ENCODE measurements at places on chromosomes 11 and 22. TPM values are rescaled to one million over a fixed set of nuclear protein-coding genes. Genes with fewer than 3 reads are reported as not detected.

The SYT7 gene
- total RNA-seq, result 1.5 TPM

The APOBEC3C gene
- 31.0 TPM for total RNA-seq

The FLRT1 gene
- total RNA-seq, result 0.26 TPM

The APOBEC3B gene
- total RNA-seq, result 9.7 TPM

The OR52E8 gene
- total RNA-seq, result not detected

The SGSM1 gene
- total RNA-seq, result not detected

The CLCF1 gene
- 10.0 TPM for total RNA-seq

The ADORA2A gene
- total RNA-seq, result 7.0 TPM

The GSTP1 gene
- 722 TPM for total RNA-seq

The NUDT22 gene
- 63.1 TPM for total RNA-seq

The LINC01488 gene
- not detected for total RNA-seq

The SCGB1A1 gene
- not detected for total RNA-seq

The MFNG gene
- not detected for total RNA-seq

The APOL5 gene
- total RNA-seq, result not detected

Measured in epithelial cell of alveolus of lung (primary cell).